Anterior cingulate cortex (tissue), 58 donors: ENCODE measurements at places on chromosomes 1 and 21.
A peak's percentile ranks its signal among the peaks of the same experiment; 100 is the strongest.

GRCh38 chr1:1032424-1032823 is 12.5 kb downstream of the AGRN start:
- DNase-seq, result no peak

- DNase-seq, result no peak
These were observed 20.7 kb downstream of the CD1B start for GRCh38 chr1:158310623-158311022.

GRCh38 chr1:81165963-81166362 is 634.8 kb upstream of the ADGRL2 start:
- no peak for DNase-seq

DNA sequence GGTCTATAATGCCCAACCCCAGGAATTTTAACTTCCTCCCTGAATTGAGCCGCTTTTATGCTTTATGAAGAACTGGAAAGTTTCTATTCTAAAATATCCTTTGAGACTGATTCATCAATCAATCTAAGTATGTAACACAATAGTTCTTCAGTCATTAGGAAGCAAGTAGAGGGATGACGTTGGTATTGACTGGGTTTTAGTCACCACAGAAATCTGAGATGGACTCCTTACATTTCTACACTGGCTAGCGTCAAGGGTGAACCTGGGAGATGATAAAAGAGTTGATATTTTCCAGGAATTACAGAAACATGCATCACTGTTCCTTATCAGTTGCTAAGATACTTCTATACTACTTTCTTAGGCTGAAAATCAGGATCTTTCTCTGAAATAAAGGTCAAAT is 308.0 kb downstream of the HMCN1 start:
- no peak for DNase-seq

- DNase-seq, result no peak
These were observed 37.4 kb upstream of the NTPCR start for GRCh38 chr1:232912845-232913580.

DNA sequence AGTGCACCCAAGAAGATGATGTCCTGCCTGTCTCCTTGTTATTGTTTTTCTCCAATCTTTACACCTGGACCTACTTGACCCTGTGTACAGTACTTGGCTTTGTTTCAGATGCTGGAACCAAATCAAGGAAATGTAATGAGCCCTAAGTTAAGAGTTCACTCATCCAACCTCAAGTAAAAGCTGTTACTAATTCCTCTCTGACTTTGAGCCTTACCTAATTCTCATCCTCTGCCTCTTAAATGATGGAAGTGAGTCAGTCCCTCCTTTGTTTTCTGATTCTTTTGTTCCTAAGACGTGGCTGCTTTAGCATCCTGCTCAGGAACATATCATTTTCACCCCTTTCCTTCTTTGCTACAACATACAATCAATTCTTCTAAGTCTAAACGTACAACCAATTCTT is 15.3 kb upstream of the PLA2G4A start:
- DNase-seq, result no peak

DNA sequence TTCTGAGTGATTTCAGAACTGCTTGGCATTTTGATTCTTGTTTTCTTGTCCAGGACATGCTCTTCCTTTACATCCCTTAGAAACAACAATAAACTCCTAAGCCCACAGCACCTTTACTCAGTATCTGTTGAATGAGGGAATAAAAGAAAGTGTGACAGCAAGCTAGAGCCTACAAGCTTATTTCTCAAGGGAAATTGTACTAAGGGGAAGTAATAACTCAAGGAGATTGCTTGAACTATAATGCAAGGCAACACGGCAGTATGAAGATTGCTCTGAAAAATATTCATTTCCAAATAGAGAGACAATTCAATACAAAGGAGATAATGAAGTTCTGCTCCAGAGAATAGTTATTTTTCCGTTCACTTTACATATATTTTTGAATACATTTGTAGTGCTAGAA is 6.5 kb downstream of the OR6P1 start:
- DNase-seq, result no peak

GRCh38 chr1:18681423-18681835 is 50.8 kb downstream of the PAX7 start:
- no peak for DNase-seq

DNA sequence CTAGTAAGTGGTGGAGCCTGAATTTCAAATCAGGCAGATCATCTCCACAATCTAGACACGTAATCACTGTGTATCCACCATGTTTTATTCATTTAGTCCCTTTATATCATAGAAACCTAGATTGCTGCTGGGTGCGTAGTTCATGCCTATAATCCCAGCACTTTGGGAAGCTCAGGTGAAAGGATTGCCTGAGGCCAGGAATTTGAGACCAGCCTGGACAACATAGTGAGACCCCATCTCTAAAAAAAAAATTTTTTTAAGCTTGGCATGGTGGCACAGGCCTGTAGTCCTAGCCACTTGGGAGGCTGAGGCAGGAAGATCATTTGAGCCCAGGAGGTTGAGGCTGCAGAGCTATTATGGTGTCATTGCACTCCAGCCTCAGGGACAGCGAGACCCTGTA is 10.1 kb downstream of the MED18 start:
- DNase-seq, result no peak

DNA sequence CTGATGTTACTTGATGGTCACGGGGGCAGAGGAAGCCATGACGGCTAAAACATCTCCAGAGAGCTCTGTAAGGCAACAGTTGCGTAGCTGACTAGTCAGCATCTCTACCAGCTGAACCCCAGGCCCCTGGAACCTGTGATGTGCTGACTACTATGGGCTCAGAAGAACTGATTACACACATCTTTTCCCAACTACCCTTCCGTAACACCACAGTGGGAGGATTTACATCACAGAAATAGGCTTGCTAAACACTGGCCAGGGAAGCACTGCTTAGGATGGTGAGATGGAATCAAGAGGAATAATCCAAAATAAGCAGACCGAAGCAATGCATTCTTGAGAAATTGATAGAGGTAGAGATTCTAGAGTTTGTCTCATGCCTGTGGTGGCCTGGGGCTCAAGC is 122.5 kb downstream of the SMYD2 start:
- DNase-seq, result no peak

DNA sequence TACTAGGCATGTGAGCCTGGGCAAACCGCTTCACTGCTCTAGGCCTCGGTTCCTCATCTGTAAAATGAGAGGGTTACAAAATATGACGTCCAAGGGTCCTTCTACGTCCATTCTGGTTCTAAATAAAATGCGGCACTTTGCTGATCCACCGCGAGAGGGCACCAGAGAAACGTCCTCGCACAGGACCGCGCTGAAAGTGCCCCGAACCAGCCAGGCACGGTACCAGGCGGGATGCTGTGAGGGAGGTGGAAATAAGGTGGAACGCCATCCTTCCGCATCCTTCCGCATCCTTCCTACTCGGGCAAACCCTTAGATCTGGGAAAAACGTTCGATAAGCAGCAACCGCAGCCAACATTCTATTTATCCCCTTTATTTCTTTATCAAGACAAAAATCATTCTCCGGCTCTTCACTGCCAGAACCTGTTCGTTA is 60.3 kb upstream of the KRTAP19-8 start:
- DNase-seq, result peak; percentile 85

GRCh38 chr1:59579222-59579621 is 235.5 kb upstream of the HOOK1 start:
- no peak for DNase-seq

GRCh38 chr1:109873278-109874175 is 37.1 kb upstream of the CSF1 start:
- DNase-seq, result no peak

- no peak for DNase-seq
These were observed 56.0 kb downstream of the PRDM15 start for GRCh38 chr21:41823166-41823565.
